ENCODE measurements at places on chromosomes 6 and 20.

DNA sequence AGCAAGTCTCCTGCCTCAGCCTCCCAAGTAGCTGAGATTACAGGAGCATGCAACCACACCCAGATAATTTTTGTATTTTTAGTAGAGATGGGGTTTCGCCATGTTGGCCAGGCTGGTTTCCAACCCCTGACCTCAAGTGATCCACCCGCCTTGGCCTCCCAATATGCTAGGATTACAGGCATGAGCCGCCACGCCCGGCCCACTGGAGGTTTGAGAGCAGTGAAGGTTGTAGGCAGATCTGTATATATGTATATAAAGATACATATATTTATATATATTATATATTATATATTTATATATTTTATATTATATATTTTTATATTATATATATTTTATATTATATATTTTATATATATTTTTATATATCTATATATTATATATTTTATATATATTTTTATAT is 38.2 kb upstream of the TTPAL start:
- no peak for DNase-seq

DNA sequence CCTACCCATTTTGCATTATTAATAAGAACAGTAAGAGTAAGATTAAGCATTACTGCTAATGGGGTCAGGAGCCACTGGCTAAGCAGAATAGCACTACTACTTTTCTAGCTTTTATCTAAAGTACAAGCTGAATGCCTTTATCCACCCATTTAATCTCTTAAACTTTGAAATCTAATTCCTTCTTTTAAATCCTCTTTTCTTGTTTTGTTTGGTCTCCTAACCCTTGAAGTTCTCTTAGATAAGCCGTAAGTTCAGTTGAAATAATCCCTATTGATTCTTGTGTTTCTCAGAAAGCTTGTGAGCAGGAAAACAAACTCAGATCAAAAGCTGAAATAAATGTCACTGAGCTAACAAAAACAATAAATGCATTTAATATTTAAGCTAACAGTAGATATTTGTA is 380.2 kb downstream of the TBC1D32 start:
- DNase-seq, result no peak

DNA sequence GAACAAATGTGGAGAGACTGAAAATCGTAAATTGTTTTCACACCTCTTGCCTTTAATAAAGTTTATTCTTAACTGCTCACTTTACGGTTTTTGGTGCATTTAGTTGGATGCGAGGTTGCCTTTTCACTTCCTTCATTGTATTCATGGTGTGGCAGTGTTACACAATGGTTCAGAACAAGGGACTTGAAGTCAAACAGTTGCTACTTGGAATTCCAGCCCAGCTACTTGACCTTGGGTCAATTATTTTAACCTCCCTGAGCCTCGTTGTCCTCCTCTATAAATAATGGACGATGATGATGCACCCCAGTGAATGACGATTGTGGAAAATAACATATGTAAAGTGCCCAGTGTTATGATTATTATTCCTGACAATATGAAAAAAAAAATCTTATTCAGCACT is 72.3 kb downstream of the CARMIL1 start:
- no peak for DNase-seq

GRCh38 chr6:117711369-117711768 is 36.1 kb downstream of the NUS1 start:
- DNase-seq, result no peak

- DNase-seq, result no peak
Observed at GRCh38 chr6:18990059-18990978, 603.2 kb downstream of the RNF144B start.

GRCh38 chr20:48455651-48456365 is 372.0 kb downstream of the PREX1 start:
- DNase-seq, result no peak

- DNase-seq, result no peak
Observed at GRCh38 chr20:42370075-42370474, 751.9 kb upstream of the CHD6 start.

GRCh38 chr6:106823732-106824351 is 150.7 kb downstream of the CD24 start:
- no peak for DNase-seq
